ENCODE measurements at places on chromosomes 11 and 22.

DNA sequence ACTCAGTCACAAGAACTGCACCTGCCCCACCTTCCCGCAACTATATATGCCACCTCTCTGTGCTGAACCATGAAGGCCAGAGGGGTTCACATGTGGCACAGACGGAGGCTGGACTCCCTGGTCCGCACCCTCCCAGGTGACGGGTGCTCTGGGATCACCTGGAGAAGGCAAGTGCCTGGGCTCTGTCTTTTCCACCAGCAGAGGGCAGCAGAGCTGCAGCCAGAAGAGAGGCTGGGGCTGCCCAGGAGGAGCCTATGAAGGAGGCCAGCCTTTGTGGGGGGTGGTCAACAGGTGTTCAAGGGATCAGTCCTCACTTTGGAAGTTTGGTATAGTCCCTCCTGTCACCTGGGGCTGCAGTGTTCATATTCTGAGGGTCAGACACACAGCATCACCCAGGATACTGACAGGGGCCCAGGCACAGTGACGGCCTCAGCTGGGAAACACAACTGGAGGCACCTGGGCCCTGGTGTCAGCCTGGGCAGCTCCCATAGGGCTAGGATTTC, 39.2 kb upstream of the IGLL5 start:
- DNase-seq: peak; percentile 74

GRCh38 chr11:44632466-44633123, 67.1 kb downstream of the CD82 start:
- peak; percentile 37 for DNase-seq

- no peak for DNase-seq
These were observed 5.6 kb downstream of the PNPLA5 start for GRCh38 chr22:43886231-43886630.

DNA sequence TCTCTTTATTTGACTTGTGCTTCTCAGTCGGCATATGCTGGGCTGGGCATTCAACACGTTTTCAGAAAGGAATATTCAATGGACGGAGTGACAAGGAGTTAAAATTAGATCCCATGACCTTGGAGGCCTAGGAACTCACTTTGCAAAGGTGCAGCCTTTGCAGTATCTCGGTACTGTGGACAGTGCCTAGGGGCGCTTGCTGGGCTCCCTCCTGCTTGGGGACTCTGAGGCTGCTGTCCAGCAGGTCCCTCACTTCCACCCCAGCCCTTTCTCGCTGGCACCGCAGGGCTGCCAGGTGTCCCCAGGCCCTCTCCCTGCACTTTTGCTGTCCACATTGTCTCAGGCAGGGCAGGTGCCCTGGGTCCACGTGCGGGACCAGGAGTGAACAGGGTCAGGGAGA, 255.5 kb upstream of the B3GAT1 start:
- no peak for DNase-seq

DNA sequence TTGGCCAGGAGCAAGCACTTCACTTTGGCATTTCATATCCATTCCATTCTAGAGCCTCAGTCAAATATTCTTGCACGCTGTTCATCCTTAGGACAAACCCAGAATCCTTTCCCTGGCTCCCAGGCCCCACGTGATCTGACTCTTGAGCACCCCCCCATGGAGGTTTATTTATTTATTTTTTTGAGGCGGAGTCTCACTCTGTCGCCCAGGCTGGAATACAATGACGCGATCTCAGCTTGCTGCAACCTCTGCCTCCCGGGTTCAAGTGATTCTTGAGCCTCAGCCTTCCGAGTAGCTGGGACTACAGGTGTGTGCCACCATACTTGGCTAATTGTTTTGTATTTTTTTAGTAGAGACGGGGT, 12.7 kb upstream of the TSGA10IP start:
- DNase-seq: peak; percentile 29

Data from GM03348 (cell line).